ENCODE measurements at places on chromosomes 5 and 9.

DNA sequence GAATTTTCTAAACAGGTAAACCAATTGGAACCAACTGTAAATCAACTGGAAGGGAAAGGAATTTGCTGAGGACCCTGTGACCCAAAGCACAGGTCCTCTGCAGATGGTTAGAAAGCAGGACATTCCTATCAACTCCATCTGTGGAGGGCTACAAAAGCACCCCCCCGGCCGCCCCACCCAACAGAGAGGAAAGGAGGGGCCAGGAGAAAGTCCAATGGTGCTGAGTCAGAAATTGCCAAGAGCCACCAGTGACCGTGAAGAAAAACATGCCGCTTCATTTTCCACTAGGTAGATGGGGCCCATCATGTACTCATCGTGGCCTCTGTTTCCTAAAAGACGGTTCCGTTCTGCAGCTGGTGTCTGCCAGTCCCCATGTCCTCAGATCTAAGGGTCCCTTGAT lies 66.3 kb downstream of the RAPGEF1 start:
- DNase-seq: no peak

DNA sequence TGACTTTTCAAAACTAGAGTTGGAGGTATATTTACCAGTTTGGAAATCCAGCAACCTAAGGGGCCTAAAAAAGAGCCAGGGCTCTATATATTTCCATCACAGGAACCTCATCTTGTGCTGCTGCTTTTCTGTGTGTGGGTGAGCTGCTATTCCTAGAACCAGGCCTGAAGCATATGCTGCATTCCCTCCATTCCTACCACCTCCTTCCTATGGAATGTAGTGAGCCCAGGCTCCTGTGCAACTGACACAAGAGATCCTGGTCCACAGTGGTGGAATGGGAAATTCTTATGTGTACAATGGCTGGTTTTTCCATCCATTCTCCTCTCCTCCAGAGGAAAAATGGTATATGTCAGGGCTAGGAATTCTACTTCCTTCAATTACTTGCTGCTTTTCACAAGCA lies 39.1 kb downstream of the SPEF2 start:
- DNase-seq: no peak

- no peak for DNase-seq
Observed at GRCh38 chr5:104941030-104941645, 1378.5 kb upstream of the NUDT12 start.

DNA sequence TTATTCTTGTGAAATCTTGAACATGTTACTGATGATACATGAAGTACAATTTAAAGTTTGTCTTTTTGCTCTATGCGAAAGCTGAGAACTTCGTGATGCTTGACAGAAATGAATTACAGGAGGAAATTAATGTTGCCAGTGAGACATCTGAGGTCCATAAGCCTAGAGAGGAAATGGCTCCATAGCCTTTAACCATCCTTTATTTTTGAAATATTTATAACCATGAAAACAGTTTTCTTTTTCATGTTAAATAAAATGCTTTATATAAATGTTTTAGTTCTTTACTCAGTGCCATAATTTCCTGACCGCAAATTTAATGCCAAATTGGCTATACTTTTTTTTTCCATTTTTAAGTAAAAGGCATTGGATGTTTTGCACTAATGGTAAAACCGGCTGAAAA lies 29.1 kb downstream of the F2RL2 start:
- DNase-seq: no peak

DNA sequence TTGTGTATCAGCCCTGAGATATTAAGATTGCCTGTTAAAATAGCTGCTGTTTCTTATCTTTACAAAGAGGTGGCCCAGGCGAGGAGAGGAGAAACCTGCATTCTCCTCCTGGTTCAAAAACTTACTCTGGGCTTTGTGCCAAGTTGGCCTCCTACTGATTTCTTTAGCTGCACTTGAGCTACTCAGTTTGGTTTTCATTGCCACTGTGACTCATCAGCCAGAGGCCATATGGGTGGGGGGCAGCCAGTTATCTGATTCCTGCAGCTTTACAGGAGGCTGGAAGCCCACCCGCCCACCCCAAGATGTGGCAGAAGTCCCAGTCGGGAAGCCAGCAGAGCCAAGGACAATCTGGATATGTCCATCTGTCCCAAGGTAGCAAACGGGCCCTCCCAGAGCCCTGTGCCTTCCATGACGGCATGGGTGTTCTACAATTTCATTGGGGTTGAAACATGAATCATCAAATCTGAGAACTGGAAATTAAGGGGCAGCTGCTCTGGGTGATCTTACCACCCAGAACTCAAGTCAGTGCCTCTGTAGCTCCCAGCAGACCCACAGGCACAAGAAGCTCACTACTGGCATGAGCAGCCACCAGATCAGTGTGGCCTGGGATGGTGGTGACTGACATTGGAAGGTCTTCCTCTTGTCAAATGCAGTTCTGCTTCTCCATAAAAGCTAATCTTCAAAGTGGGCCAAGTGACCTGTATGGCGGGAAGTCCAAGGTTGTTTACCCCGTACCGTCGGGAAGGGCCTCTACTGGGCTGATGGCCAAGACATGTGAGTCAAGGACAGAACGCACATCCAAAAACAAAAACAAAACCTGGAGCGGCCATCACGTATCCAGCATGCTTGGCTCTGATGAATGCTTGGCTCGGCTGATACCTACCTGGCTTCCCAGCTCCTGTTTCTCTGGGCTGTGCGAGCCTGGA lies 15.6 kb downstream of the FCN2 start:
- DNase-seq: no peak

DNA sequence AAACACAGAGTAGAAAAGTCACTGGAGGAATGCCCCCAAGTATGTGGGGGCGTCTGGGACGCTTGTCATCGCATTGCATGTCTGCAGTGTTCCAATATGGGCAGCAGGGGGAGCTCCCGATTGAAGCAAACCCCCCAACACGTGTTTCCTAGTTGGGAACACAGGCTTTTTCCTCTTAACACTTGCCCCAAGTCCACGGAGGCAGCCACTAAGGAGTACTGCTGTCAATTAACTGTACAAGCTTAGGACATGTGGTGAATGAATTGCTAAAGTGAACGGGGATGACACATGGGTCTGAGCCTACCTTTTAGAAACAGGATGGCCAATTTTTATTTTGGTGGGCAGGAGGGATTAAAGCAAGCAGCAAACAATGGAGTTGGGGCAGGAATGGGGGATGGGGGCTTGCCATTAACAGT lies 2.2 kb downstream of the GABRB2 start:
- DNase-seq: no peak

GRCh38 chr9:130732793-130733221 lies 39.2 kb downstream of the EXOSC2 start:
- no peak for DNase-seq

DNA sequence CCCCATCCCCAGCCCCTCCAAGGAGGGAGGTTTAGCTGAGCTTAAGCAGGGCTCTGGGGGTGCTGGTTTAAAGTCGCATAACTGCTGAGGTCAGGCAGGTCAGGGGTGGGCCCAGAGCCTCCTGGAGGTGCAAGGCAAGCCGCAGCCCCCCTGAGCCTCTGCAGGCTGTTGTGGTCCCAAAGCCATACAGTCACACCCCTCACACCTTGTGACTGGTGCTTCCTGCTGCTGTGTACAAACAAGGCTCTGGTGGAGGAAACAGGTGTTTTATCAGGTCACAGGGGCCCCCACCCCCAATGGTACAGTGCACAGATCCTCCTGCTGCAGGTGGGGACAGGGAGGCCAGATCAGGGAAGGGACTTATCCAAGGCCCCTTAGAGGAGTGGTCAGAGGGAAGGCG lies 8.0 kb downstream of the TCF7 start:
- no peak for DNase-seq

DNA sequence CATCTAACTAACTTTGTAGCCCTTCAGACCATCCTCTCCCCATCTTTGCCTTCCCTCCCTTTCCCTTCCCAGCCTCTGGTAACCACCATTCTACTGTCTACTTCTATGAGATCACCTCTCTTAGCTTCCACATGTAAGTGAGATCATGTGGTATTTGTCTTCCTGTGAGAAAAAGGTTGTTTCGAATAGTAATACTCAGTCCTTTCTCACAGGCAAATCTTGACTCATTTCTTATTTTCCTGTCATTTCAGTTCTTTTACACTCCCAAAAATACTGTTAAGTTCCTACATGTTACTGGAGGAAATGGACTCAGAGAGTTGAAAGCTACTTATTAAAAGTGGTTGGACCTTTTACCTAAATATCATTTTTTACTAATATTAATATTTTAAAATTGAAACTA lies 82.1 kb downstream of the SLF1 start:
- DNase-seq: no peak

DNA sequence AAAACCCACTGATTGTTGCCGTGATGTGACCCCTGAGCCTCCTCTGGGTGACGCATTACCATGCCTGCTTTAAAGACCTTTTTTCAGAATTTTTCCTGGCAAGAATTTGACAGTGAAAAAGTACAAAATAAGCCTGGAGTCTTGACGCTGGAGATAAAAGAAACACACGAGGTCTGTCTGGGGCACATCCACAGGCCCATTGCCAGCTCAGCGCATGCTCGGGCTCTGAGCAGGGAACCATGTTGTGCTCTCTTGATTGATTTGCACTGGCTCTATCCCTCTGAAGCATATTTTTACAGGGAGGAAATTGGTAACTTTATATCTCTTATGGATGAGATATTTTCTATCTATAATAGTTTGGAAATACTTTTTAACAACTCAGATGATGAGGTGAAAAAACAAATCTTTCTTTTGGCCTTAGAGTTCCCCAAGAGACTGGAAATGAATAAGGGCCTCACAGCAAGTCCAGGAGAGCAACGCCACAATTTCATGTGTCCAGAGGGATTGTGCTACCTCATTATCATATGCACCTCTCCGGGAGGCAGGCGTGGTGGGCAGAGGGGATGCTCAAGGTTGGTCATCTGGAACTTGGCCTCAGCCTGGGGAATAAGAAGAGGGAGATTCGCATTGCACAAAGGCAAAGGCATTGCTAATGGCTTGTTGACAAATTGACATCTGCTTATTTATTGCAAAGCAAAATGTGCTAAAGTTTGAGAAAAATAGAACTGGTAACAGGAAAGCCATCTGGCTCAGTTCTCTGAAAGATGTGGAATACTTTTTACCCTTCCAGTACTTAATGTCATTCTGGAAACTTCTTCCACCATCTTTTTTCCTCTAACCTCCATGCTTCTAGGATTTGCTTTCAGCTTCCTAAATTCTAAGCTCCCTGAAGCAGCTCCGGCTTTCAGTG lies 183.8 kb downstream of the PJA2 start:
- no peak for DNase-seq

DNA sequence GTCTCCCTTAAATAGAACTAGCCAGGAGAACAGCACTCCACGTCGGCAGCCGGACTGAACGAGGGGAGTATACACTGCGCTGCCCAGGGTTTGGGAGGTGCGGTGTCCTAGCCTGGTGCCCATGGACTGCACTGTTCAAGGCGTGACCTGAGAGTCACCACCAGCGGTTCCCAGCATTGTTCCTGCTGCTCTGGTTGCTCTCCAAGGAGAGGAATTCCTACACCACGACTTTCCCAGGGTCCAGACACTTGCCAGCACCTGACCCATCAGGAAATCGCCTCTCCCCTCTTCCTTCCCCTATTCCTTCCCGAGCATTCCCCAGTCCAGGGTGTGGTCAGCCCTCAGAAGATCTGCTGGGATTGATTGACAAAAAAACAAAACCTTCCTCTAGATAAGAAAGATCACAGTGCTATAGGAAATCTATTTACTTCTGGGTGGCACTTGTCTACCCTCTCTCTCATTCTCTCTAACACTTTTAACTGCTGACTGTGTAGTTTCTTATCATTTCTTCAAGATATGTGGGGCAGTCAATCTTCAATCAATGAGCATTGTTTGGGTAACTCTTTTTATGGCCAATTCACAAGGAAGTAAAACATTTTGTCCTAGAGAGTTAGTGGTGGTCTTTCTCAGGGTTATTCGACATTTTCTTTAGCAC lies 297.8 kb upstream of the ACTBL2 start:
- no peak for DNase-seq

DNA sequence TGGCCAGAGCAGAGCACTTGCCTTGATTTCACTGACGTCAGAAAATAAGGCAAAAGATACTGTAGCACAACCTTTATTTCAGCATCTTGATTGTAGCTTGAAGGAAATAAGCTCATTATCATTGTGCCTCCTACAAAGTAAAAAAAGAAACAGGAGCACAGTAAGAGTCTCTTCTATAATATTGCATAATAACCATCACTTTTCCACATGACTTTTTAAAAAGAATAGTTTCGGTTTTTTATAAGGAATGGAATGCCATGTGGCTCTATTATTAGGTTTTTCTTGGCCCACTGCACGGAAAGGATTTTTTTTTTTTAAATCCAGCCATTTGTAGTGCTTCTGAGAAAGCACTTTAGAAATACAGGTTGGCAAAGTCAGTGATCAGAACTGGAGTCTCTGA lies 655.3 kb downstream of the LRRC70 start:
- DNase-seq: no peak

DNA sequence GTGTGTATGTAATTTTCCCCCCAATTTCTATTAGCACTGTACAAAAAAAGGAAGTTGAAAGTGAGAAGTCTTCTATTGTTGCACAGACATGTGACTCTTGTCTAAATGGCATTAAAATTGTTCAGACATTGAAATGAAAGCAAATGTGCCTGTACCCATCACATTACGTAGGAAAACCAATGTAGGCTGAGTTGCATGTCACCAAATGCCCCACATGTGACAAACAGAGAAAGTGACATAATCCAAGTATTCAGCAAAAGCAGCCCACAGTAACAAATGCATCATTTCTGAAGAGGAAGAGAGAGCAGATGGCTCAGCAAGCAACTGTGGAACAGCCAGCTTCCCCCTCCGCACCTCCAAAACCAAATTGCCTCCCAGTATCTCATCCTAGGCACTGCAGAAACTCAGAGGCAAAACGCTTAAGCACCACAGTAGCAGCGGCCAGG lies 161.5 kb upstream of the NR4A3 start:
- DNase-seq: no peak

- DNase-seq: no peak
Observed at GRCh38 chr9:128168731-128169308, 8.8 kb downstream of the BBLN start.

GRCh38 chr5:108858959-108859358 lies 111.3 kb downstream of the FER start:
- DNase-seq: no peak

GRCh38 chr5:1438871-1439270 lies 6.4 kb downstream of the SLC6A3 start:
- no peak for DNase-seq

DNA sequence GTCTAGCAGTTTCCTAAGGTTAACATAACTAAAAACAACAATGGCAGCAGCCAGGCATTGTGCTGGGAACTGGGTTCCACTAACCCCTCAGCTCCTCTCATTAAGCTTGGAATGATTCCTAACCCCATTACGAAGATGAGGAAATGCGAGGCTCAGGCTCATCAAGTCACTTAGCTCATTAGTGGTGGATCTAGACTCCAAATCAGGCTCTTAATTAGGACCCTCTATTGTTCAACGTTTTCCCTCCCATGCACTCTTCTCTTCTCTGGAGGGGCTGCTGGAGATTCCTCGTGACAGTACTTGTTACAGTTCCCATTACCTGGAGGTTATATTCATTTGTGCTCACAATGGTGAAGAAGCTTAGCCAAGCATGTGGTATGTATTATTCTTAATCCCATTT lies 6.5 kb downstream of the TAS2R1 start:
- DNase-seq: no peak

GRCh38 chr9:70587201-70587600 lies 172.7 kb upstream of the KLF9 start:
- no peak for DNase-seq

GRCh38 chr9:30579810-30580209 lies 1804.6 kb upstream of the ACO1 start:
- no peak for DNase-seq

- no peak for DNase-seq
Observed at GRCh38 chr5:62432621-62433064, 20.1 kb downstream of the IPO11 start.
